ENCODE measurements at places on chromosomes 7 and 10. TPM values are rescaled to one million over a fixed set of nuclear protein-coding genes. Genes with fewer than 3 reads are reported as not detected.

Gene DNA2
- total RNA-seq = 29.0 TPM

DNA sequence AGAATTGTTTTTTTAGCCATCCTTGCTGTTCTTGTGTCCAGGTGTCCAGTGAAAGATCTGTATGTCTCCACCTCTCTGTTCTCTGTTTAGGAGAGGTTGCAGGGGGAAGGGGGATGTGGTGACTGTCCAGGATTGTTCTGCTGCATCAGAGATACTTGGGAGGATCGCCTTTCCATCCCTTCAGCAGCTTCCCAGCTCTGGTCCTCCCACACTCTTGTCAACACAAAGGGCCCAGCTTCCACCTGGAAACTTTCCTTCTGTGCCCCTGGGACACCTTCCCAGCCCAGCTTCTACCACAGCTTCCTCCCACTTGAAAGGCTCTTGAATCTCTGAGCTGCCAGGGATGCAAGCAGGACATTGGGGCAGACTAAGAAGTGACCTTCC lies 82.0 kb upstream of the SLF2 start:
- H3K27ac ChIP-seq = no peak overlapping the region
- DNase-seq = no peak
- H3K4me1 ChIP-seq = no peaks in the 10 kb centered on the region
- H3K4me3 ChIP-seq = no peak overlapping the region
- peaks cover 5% of the 10 kb centered on the region for H3K36me3 ChIP-seq

- no peak overlapping the region for H3K4me3 ChIP-seq
- peaks cover 7% of the 10 kb centered on the region for H3K27me3 ChIP-seq
- H3K36me3 ChIP-seq = no peaks in the 10 kb centered on the region
These were observed 338.5 kb upstream of the FOXK1 start for GRCh38 chr7:4343272-4344247.

DNA sequence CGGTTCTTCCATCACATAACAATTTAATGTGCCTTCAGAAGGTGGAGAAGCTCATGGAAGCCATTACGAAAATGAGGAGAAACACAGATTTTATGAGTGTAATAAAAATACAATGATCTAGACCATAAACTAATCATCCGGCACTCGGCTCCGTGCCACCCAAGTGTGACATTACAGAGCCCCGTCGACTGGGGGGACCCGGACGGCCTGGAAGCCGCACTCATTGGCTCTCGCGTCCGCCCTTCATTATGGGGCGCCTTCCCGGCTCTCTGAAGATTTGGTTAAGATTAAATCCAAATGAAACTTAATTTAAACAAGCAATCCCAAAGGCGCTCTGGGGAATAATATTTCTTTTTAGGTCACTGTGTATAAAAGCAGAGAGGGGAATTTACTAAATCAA lies 242.6 kb downstream of the DNAJB6 start:
- no peaks in the 10 kb centered on the region for H3K36me3 ChIP-seq
- no peak overlapping the region for H3K4me3 ChIP-seq
- no peak for DNase-seq
- H3K27ac ChIP-seq = no peak overlapping the region
- no peaks in the 10 kb centered on the region for H3K4me1 ChIP-seq

- no peaks in the 10 kb centered on the region for H3K4me1 ChIP-seq
- no peak for DNase-seq
- no peak overlapping the region for H3K27ac ChIP-seq
- H3K27me3 ChIP-seq = peaks cover 5% of the 10 kb centered on the region
- H3K4me3 ChIP-seq = no peak overlapping the region
- no peaks in the 10 kb centered on the region for H3K36me3 ChIP-seq
These were observed 42.9 kb upstream of the CNPY1 start for GRCh38 chr7:155589001-155589980.

DNA sequence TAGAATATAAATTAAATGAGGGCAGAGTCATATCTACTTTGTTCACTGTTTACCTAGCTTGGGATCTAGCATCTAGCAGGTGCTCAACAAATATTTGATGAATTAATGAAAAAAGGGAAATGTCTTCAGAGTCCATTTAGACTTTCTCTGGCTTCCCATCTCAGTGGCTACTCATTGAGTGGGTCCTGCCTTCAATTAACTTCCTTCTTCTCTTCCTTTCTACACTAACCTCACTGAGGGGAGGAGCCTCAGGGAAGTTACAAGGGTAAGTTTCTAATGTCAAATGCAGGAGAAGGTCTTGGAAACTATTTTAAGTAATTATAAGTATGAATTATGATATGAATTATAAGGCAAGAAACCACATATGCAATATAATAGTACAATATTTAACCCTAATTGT lies 28.2 kb upstream of the MPP7 start:
- H3K4me1 ChIP-seq = no peaks in the 10 kb centered on the region
- no peak for DNase-seq
- no peak overlapping the region for H3K4me3 ChIP-seq
- no peak overlapping the region for H3K27ac ChIP-seq
- no peaks in the 10 kb centered on the region for H3K36me3 ChIP-seq

DNA sequence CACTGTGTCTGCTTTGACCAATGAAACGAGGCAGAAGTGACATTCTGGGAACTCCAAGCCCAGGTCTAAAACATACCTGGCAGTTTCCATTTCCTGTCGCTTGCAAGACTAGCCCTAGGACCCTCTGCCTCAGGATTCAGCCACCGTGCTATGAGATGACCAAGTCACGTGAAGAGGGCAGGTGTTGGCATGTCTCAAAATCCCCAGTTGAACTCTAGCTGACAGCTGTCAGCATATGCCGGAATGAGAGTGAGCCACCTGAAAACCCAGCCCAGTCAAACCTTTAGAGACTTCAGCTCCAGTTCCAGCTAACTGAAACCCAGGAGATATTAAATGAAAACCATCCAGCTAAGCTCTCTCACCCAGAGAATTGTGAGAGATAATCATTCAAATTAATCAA lies 89.9 kb upstream of the PPP1R3A start:
- no peak for DNase-seq
- no peaks in the 10 kb centered on the region for H3K36me3 ChIP-seq
- H3K27ac ChIP-seq = no peak overlapping the region

GRCh38 chr7:69825113-69825972 lies 227.1 kb downstream of the AUTS2 start:
- no peak overlapping the region for H3K4me3 ChIP-seq
- no peaks in the 10 kb centered on the region for H3K27me3 ChIP-seq
- H3K36me3 ChIP-seq = no peaks in the 10 kb centered on the region
- H3K27ac ChIP-seq = no peak overlapping the region
- no peak for DNase-seq

- peaks cover 3% of the 10 kb centered on the region for H3K27me3 ChIP-seq
- H3K27ac ChIP-seq = no peak overlapping the region
- DNase-seq = no peak
These were observed 36.8 kb upstream of the NUB1 start for GRCh38 chr7:151304856-151305255.

DNA sequence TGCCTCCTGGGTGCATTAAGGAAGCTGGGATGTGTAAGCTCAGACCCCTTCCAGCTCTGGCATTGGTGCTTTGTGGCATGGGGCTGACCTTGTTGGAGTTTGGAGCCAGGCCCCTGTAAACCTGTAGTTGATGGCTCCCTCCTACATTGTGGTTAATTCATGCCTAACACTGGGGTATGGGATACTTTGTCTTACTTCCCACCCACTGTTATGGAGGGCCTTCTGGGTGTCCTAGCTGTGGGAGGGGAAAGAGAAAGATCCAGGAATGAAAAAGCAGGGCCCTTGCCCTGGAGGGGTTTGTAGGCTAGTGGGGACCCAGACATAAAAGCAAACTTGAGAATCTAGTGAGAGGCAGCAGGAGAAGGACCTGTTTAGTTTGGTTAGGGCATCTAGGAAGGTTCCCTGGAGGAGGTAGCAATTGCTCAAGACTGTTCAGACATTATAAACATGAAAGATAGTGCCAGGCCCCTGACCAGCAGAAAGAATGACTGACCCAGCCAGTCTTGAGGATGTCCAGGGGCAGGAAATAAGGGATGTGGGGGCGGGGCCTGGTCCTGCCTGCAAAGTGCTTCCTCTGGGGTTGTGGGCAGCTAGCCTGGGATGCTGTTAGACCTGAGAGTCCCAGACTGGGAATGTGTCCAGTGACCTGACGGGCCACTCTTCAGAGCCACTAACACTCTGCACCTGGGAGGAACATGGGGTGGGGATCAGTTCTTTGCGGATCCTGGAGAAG lies 6.6 kb downstream of the ADAMTS14 start:
- no peaks in the 10 kb centered on the region for H3K4me1 ChIP-seq
- no peak for DNase-seq

DNA sequence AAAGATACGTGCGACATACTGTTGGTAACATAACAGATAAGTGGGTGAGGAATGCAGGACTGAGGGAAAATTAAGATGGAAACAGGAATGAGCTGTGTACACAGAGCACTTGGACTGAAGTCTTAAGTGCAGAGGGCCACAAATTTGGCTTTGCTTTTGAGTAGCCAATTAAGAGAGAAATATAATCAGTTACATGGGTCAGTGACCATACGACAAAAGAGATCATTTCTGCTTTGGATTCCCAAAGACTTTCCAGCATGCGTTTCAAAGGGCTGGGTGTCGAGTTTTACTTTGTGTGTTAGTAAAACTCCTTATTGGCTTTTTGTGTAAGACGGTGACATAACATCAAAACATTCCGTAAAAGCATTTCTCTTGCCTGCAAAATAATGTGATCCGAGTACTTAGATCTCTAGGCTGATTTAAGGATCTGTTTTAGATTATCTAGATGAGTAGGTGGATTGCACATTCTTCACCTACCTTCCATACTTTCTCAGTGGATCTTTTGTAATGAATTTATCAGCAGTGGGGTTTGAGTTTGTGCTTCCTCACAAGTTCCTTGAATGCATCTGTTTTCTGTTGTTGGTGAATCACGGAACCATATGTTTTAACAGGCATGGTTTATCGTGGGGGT lies 7.5 kb downstream of the RABGEF1 start:
- H3K27ac ChIP-seq = no peak overlapping the region
- no peaks in the 10 kb centered on the region for H3K27me3 ChIP-seq
- no peaks in the 10 kb centered on the region for H3K36me3 ChIP-seq
- H3K4me1 ChIP-seq = peaks cover 6% of the 10 kb centered on the region
- DNase-seq = no peak
- H3K4me3 ChIP-seq = no peak overlapping the region
